ENCODE measurements at places on chromosomes 6 and 20.

- no peak for DNase-seq
Measured at GRCh38 chr6:52616059-52616690, 39.3 kb upstream of the TRAM2 start.

- DNase-seq = no peak
Measured at GRCh38 chr20:44041001-44041400, 126.3 kb downstream of the TOX2 start.

GRCh38 chr20:3658716-3659491 lies 4.3 kb downstream of the GFRA4 start:
- DNase-seq = peak; percentile 31

DNA sequence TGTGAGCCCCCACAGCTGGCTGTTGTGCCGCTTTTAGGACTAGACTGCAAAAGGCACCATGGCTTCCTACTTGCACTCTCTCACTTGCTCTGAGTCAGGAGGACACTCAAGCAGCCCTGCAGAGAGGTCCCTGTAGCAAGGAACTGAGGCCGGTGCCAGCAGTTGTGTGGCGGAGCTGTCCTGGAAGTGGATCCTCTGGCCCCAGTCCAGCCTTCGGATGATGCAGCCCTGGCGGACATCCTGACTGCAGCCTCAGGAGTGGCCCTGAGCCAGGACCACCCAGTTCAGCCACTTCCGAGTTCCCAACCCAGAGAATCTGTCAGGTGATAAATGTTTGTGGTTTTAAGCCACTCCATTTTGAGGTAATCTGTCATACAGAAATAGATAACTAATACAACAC lies 17.5 kb downstream of the CTCFL start:
- DNase-seq = peak; percentile 77

GRCh38 chr6:137688230-137688971 lies 178.7 kb upstream of the TNFAIP3 start:
- DNase-seq = no peak
